ENCODE measurements at places on chromosomes 11 and 22.

DNA sequence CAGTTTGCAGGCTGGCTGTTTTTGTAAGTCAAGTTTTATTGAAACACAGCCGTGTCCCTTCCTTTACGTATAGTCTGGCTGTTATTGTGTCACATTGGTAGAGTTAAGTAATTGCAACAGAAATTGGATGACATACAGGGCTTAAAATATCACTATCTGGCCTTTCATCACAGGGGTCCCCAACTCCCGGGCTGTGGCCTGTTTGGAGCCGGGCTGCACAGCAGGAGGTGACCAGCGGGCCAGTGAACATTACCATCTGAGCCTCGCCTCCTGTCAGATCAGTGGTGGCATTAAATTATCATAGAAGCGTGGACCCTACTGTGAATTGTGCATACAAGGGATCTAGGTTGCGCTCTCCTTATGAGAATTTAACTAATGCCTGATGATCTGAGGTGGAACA is 31.7 kb downstream of the EXT2 start:
- DNase-seq = no peak
- no peaks in the 10 kb centered on the region for H3K27me3 ChIP-seq
- H3K4me1 ChIP-seq = no peaks in the 10 kb centered on the region
- H3K4me3 ChIP-seq = no peak overlapping the region
- H3K27ac ChIP-seq = no peak overlapping the region
- peaks cover 41% of the 10 kb centered on the region for H3K36me3 ChIP-seq

- DNase-seq = no peak
- no peak overlapping the region for H3K4me3 ChIP-seq
- peaks cover 19% of the 10 kb centered on the region for H3K36me3 ChIP-seq
- no peaks in the 10 kb centered on the region for H3K27me3 ChIP-seq
Observed at GRCh38 chr11:43832536-43832935, 48.1 kb upstream of the ALKBH3 start.

- no peak overlapping the region for H3K4me3 ChIP-seq
- DNase-seq = no peak
- H3K27me3 ChIP-seq = peaks cover 11% of the 10 kb centered on the region
Observed at GRCh38 chr11:119573858-119574257, 150.9 kb upstream of the THY1 start.

- no peaks in the 10 kb centered on the region for H3K4me1 ChIP-seq
- H3K27ac ChIP-seq = no peak overlapping the region
- no peaks in the 10 kb centered on the region for H3K36me3 ChIP-seq
- peaks cover 25% of the 10 kb centered on the region for H3K27me3 ChIP-seq
- no peak for DNase-seq
Observed at GRCh38 chr11:75714211-75714610, 3.4 kb upstream of the MOGAT2 start.

- H3K4me3 ChIP-seq = no peak overlapping the region
- peaks cover 9% of the 10 kb centered on the region for H3K4me1 ChIP-seq
- H3K27ac ChIP-seq = no peak overlapping the region
- H3K27me3 ChIP-seq = peaks cover 9% of the 10 kb centered on the region
- no peaks in the 10 kb centered on the region for H3K36me3 ChIP-seq
Observed at GRCh38 chr11:45102361-45102809, 44.1 kb upstream of the PRDM11 start.

DNA sequence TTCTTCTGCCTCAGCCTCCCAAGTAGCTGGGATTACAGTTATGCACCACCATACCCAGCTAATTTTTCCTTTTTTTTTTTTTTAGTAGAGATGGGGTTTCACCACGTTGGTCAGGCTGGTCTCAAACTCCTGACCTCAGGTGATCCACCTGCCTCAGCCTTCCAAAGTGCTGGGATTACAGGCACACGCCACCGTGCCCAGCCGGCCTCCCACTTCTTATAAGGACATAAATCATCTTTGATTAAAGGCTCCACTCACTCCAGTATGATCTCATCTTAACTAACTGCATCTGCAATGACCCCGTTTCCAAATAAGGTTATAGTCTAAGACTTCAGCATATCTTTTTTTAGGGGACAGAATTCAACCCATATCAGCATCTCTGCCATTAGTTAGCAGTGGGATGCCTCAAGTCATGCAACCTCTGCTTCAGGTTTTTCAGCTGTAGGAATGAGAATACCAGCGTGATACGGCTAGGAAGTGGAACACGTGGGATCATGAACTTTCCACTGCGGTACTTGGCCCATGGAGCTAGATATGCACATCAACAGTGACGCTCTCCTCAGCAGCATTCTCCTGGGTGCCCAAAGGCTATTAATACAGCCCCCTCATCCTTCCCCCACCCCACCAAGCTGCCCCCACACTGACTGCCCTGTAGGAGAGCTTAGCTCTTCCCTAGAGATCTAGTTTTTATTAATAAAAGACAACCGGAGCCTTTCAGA is 41.4 kb downstream of the MCHR1 start:
- no peak for DNase-seq
- peaks cover 17% of the 10 kb centered on the region for H3K4me1 ChIP-seq
- H3K4me3 ChIP-seq = no peak overlapping the region

DNA sequence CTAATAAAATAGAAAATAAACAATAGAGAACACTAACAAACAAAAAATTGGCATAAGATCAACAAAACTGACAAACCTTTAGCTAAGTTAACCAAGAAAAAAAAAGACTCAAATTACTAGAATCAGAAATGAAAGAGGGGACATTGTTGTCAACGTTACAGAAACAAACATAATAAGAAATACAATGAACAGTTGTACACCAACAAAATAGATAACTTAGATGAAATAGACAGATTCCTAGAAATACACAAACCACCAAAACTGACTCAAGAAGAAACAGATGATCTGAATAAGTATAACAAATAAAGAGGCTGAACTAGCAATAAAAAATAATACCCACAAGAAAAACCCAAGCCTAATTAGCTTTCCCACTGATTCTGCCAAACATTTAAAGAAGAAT is 34.7 kb upstream of the TMPRSS4 start:
- peak overlapping the region; percentile 88 for H3K27ac ChIP-seq
- H3K4me3 ChIP-seq = no peak overlapping the region
- no peaks in the 10 kb centered on the region for H3K27me3 ChIP-seq
- peaks cover 78% of the 10 kb centered on the region for H3K4me1 ChIP-seq

- peaks cover 12% of the 10 kb centered on the region for H3K36me3 ChIP-seq
- H3K27ac ChIP-seq = no peak overlapping the region
- no peak overlapping the region for H3K4me3 ChIP-seq
- H3K4me1 ChIP-seq = peaks cover 1% of the 10 kb centered on the region
- no peaks in the 10 kb centered on the region for H3K27me3 ChIP-seq
Observed at GRCh38 chr11:64894070-64894811, 15.8 kb upstream of the EHD1 start.

- peaks cover 21% of the 10 kb centered on the region for H3K4me1 ChIP-seq
- H3K4me3 ChIP-seq = no peak overlapping the region
- no peak for DNase-seq
- H3K36me3 ChIP-seq = no peaks in the 10 kb centered on the region
- H3K27me3 ChIP-seq = no peaks in the 10 kb centered on the region
Observed at GRCh38 chr22:46064966-46065666, 85.2 kb upstream of the PPARA start.

DNA sequence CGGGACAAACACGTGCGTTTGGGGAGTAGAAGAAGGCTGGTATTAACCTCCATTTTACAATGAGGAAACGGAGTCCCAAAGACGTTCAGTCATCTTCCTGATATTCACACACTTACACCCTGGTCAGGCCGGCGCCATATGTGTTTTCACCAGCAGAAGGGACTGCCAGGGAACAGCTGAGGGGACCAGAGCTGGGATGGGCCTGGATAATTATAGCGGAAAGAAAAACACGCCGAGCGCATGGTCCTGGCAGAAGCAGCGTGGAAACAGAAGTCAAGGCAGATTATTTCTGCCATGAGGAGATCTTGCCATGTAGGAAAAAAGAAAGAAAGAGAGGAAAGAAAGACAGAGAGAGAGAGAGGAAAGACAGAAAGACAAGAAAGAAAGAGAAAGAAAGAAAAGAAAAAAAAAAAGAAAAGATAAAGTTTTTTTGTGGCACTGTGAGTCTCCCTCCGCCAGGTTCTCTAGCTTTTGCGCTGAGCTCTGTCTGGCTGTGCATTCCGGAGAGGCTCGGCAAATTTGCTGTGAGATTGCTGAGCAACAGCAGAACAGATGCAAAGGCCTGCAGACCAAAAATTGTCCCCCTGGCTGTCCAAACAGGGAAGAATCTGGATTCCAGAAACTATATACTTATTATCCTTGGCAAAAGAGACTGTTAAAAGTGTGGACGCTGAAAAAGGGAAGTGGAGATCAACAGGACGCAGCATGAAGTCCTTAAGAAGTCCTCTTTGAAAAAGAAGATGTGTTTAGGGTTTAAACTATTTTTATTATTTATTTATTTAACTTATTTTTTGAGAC is 1.3 kb upstream of the UCP2 start:
- peak overlapping the region; percentile 97 for H3K27ac ChIP-seq
- peaks cover 37% of the 10 kb centered on the region for H3K36me3 ChIP-seq
- H3K27me3 ChIP-seq = no peaks in the 10 kb centered on the region
- DNase-seq = no peak

DNA sequence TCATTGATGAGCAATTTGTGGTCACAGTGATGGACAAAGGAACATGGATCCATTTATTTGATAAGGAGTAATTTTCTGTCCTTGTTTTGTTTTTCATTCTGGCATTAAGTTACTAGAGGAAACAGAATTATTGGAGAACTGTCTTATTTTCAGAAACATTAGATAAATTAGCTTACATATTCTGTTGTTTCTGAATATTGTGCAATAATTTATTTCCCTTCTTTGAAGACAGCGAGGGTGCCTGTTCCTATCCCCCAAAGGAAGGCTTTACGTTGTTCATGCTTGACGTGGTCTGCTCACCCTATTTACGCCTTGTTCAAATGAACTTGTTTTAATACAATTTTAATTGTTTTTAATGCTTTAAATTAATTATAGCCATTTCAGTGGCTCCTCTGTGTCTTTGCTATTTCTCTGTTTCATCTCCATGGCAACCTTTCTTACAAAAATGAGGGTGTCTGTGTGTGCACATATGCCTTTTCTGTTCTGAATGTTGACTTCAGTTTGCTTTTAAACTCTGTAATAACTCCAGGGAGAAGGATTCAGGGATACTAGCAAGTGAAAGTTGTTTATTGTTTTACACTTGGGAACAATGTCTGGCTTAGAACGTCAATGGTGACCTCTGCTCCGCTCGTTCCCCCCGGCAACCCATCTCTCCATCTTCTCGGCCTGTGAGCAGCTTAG is 138.3 kb upstream of the PLET1 start:
- H3K4me3 ChIP-seq = no peak overlapping the region
- no peaks in the 10 kb centered on the region for H3K4me1 ChIP-seq
- H3K36me3 ChIP-seq = no peaks in the 10 kb centered on the region

DNA sequence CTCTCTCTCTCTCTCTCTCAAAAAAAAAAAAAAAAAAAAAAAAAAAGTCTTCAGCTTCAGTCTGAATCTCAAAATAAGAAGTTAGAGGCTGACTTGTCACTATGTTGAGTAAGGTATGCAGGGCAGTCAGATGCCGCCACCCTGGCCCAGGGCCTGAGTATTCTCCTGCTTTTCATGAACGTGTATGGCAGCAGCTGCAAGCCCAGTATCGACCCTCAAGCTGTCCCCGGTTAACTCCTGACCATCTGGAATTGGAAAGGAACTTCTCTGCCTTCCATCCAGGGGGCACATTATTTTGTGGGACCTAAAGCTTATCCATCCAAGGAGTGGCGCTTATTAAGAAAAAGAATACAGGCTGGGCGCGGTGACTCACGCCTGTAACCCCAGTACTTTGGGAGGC is 11.4 kb downstream of the MRGPRD start:
- H3K27me3 ChIP-seq = peaks cover 4% of the 10 kb centered on the region
- H3K4me3 ChIP-seq = no peak overlapping the region
- peaks cover 15% of the 10 kb centered on the region for H3K4me1 ChIP-seq
- no peak overlapping the region for H3K27ac ChIP-seq
- no peak for DNase-seq

GRCh38 chr22:43812890-43813289 is 785 bp upstream of the EFCAB6 start:
- H3K36me3 ChIP-seq = peaks cover 5% of the 10 kb centered on the region
- peak overlapping the region; percentile 77 for H3K27ac ChIP-seq
- peak overlapping the region; percentile 91 for H3K4me3 ChIP-seq
- H3K4me1 ChIP-seq = peaks cover 20% of the 10 kb centered on the region

- no peak overlapping the region for H3K4me3 ChIP-seq
- no peaks in the 10 kb centered on the region for H3K27me3 ChIP-seq
- H3K36me3 ChIP-seq = no peaks in the 10 kb centered on the region
Observed at GRCh38 chr11:126224647-126225294, 13.2 kb downstream of the FAM118B start.

- H3K4me1 ChIP-seq = no peaks in the 10 kb centered on the region
- DNase-seq = no peak
- H3K4me3 ChIP-seq = no peak overlapping the region
- H3K27ac ChIP-seq = no peak overlapping the region
Observed at GRCh38 chr22:39277142-39277607, 32.4 kb upstream of the PDGFB start.

DNA sequence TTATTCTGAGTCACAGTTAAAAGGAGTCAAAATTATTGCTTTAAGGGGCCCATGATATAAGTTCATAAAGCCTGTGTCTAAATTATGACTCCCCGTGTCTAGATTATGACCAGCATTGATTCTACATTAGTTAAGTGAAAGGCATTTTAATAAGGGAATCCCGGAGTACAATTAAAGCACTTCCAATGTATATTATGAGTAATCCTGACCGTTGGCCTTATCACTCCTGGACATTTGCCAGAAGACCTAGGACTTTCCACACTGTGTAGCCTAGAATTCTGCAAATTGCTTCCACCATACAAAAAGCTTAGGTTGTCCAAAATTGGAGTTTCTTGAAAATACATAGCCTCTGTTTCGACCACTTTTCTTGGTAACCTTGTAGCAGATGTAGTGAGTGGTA is 1292.6 kb downstream of the LRRC4C start:
- DNase-seq = no peak
- no peaks in the 10 kb centered on the region for H3K36me3 ChIP-seq
- H3K27me3 ChIP-seq = no peaks in the 10 kb centered on the region
- H3K4me1 ChIP-seq = no peaks in the 10 kb centered on the region
- no peak overlapping the region for H3K4me3 ChIP-seq
- no peak overlapping the region for H3K27ac ChIP-seq

GRCh38 chr11:379205-380094 is 10.2 kb downstream of the B4GALNT4 start:
- H3K4me3 ChIP-seq = no peak overlapping the region
- no peak for DNase-seq

DNA sequence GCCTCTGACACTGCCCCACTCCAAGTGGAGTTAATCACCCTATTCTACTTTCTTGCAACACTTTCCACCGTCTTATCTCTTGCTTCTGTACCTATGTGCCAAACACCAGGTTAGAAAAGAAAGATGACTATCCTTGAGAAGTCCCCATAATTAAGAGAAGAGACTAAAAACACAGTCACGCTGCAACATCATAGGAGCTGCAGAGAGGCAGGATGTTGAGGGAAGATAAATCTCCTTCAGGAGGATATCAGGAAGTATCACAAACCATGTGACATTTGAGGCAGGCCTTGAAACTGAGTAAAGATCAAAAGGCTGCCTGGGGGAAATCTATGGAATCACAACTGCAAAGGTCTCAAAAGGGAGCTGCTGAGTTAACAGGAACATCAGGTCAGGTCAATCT is 24.8 kb downstream of the GAB2 start:
- H3K27ac ChIP-seq = peak overlapping the region; percentile 6
- H3K4me1 ChIP-seq = peaks cover 61% of the 10 kb centered on the region
- no peak for DNase-seq
- H3K4me3 ChIP-seq = no peak overlapping the region
- no peaks in the 10 kb centered on the region for H3K27me3 ChIP-seq

Data from activated T-helper 2 cell treated with anti-CD3 and anti-CD28 coated beads, Interferon-gamma antibody, Interleukin-2, Interleukin-4, amounts not matched to agents 10 μg/mL and 5 μg/mL and 100 μg/mL, durations not matched to agents 14 hours and 24 hours and 36 hours (primary cell).